ENCODE measurements at places on chromosomes 16 and 17. TPM values are rescaled to one million over a fixed set of nuclear protein-coding genes. Genes with fewer than 3 reads are reported as not detected.

The SLC38A8 gene
- polyA plus RNA-seq = 0.38 TPM

- no peak overlapping the region for H3K4me3 ChIP-seq
- no peaks in the 10 kb centered on the region for H3K36me3 ChIP-seq
- DNase-seq = no peak
- no peaks in the 10 kb centered on the region for H3K27me3 ChIP-seq
Measured at GRCh38 chr16:66245072-66245471, 121.4 kb upstream of the CDH5 start.

GRCh38 chr17:59762824-59763374 is 55.4 kb downstream of the VMP1 start:
- DNase-seq = no peak
- peaks cover 26% of the 10 kb centered on the region for H3K4me1 ChIP-seq
- H3K27ac ChIP-seq = peak overlapping the region; percentile 72
- H3K36me3 ChIP-seq = no peaks in the 10 kb centered on the region
- H3K4me3 ChIP-seq = no peak overlapping the region
- H3K27me3 ChIP-seq = no peaks in the 10 kb centered on the region

GRCh38 chr16:28155293-28155692 is 56.5 kb downstream of the XPO6 start:
- no peak for DNase-seq
- H3K27ac ChIP-seq = no peak overlapping the region
- no peak overlapping the region for H3K4me3 ChIP-seq
- no peaks in the 10 kb centered on the region for H3K27me3 ChIP-seq
- H3K4me1 ChIP-seq = no peaks in the 10 kb centered on the region

- H3K27me3 ChIP-seq = no peaks in the 10 kb centered on the region
- H3K36me3 ChIP-seq = no peaks in the 10 kb centered on the region
- no peaks in the 10 kb centered on the region for H3K4me1 ChIP-seq
Measured at GRCh38 chr17:45722161-45722560, 62.0 kb upstream of the CRHR1 start.

GRCh38 chr17:45326626-45327025 is 9.8 kb upstream of the MAP3K14 start:
- no peak overlapping the region for H3K4me3 ChIP-seq
- H3K27ac ChIP-seq = no peak overlapping the region
- H3K36me3 ChIP-seq = no peaks in the 10 kb centered on the region
- no peaks in the 10 kb centered on the region for H3K27me3 ChIP-seq
- no peaks in the 10 kb centered on the region for H3K4me1 ChIP-seq

The SOCS7 gene
- polyA plus RNA-seq = 10.7 TPM

DNA sequence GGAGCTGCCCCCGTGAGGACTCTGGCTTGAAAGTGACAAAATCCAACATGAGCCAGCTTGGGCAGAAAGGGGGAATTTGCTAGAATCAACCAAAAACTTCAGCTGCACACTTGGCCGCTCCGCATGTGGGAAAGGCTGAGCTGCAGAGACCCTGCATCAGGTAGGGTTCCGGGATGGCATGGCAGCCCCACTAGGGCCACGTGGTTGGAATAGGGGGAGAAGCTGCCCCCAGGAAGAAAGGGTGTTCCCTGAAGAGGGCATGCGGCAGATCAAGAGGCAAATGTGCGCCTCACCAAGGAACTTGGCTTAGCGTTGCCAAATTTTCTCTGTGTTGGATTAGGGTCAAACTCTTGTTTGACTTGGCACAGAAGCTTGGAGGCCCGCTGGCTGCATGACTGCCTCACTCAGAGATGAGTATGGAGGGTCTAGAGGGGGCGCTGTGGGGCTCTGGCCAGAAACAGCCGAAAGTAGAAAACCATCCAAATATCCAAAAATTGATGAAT is 29.2 kb upstream of the WFIKKN2 start:
- H3K27ac ChIP-seq = peak overlapping the region; percentile 28
- H3K4me3 ChIP-seq = no peak overlapping the region
- no peaks in the 10 kb centered on the region for H3K36me3 ChIP-seq

The SULT1A1 gene
- 46.7 TPM for polyA plus RNA-seq

The CRHR1 gene
- not detected for polyA plus RNA-seq

The TEX14 gene
- polyA plus RNA-seq = 0.59 TPM

The CDRT15L2 gene
- not detected for polyA plus RNA-seq

GRCh38 chr17:82108496-82108945 is 10.5 kb upstream of the FASN start:
- DNase-seq = no peak
- peaks cover 6% of the 10 kb centered on the region for H3K4me1 ChIP-seq
- H3K27ac ChIP-seq = no peak overlapping the region
- no peaks in the 10 kb centered on the region for H3K36me3 ChIP-seq

DNA sequence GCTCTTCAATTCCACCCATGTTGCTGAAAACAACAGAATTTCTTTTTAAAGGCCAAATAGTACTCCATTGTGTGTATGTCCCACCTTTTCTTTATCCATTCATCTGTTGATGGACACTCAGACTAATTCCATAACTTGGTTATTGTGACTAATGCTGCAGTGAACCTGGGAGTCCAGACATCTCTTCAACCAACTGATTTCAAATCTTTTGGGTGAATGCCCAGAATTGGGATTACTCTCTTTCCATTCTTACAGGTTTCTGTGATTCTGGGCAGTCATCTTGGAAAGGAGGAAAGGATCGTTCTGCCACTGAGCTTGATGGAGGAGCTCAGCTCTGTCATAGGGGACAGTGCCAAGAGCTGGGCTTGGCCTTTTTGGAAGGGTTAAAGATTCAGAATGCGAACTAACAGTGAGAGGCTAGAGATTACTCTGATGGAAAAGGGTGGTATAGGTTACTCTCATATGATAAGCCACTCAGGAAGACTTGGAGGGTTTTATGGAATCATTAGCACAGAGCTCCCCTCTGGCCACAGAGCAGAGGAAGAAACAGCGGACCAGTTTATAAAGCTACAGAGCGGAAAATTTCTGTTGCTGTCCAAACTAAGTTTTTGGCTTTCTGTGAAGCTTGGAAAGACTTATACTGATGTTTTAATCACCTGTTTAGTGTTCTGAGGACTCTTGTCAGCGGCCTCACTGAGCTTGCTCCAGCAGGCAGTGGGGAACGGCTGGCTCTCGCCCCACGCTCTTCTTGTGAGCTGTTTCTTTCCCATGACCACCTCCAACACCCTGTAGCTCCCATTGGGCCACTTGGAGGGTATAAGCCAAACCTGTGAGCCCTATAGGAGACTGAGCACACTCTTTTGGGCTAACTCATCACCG is 48.3 kb downstream of the HIC1 start:
- no peak overlapping the region for H3K4me3 ChIP-seq
- H3K27me3 ChIP-seq = no peaks in the 10 kb centered on the region
- DNase-seq = no peak
